ENCODE measurements at places on chromosomes 12 and 14. TPM values are rescaled to one million over a fixed set of nuclear protein-coding genes. Genes with fewer than 3 reads are reported as not detected.
A peak's percentile ranks its signal among the peaks of the same experiment; 100 is the strongest.

The CAPZA3 gene
- not detected for total RNA-seq

The MYH6 gene
- total RNA-seq = not detected

The OSGEP gene
- total RNA-seq = 24.6 TPM

DNA sequence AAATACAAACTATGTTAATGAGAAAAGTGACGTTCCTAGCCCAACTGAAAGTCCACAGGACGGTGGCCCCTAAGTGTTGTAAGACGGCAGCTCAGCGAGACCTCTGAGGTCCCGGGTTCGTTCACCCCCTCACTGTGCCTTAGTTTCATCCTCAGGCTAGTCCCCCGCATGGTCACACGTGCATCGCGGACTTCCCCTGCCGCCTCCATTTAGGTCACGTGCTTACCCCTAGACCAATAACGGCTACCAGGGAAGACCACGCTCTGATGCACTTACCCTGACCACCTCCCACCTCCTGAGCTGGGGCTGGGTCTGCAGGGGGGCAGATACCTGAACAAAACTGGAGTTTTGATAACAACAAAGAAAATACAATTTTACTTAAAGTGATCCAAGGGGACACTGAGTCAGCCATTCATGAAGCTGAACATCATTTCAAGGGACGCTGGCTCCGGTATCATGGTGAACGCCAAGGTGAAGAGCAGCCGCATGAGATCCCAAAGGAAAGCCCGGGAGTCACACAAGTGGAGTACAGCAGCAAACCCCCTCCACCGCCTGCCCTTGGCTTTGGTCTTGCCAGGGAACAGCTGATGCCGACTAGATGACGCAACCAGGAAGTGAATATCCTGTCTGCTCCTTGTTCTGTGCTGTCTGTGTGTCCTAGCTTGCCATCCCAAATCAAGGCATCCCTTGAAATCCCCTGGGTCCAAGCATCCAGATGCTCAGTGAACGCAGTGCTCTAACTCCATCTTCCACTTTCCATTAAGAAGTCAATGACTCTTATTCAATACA is 274.1 kb downstream of the PCNX1 start:
- no peak for DNase-seq

DNA sequence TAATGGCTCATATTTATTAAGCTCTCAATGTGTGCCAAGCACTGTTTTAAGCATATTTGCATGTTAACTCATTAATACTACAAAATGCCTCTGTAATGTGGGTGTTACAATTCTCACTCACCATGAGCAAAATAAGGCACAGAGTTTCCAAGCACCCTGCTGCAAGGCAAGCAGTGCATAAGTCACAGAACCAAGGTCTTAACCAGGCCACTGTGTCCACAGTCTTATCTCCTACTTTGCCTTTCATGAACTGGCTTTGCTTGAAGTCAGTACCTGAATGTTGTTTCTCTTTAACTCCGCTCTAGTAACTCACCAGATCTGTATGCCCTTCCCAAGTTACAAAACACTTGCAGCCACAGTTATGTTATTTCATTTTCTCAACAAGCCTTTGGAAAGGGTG is 1372.7 kb downstream of the AACS start:
- DNase-seq = no peak

GRCh38 chr12:49131894-49132461 is 783 bp upstream of the TUBA1B start:
- DNase-seq = no peak

- no peak for DNase-seq
Observed at GRCh38 chr14:20631023-20631879, 10.2 kb downstream of the OR6S1 start.

- no peak for DNase-seq
Observed at GRCh38 chr12:2636741-2637340, 157.9 kb upstream of the FKBP4 start.

- DNase-seq = no peak
Observed at GRCh38 chr14:42929806-42930480, 1323.3 kb downstream of the LRFN5 start.

GRCh38 chr14:57657487-57657886 is 163.8 kb upstream of the CCDC198 start:
- no peak for DNase-seq

- DNase-seq = no peak
Observed at GRCh38 chr14:41899416-41899815, 292.7 kb downstream of the LRFN5 start.

GRCh38 chr12:123126294-123127181 is 24.4 kb downstream of the PITPNM2 start:
- DNase-seq = no peak

- DNase-seq = no peak
Observed at GRCh38 chr14:50082784-50083466, 33.4 kb downstream of the VCPKMT start.

- peak; percentile 23 for DNase-seq
Observed at GRCh38 chr12:74889563-74890236, 319.9 kb downstream of the KCNC2 start.
